WTC11 (cell line): ENCODE measurements at places on chromosomes 2 and 18. TPM values are rescaled to one million over a fixed set of nuclear protein-coding genes. Genes with fewer than 3 reads are reported as not detected.

Gene RAB6C
- 0.07 to 0.09 TPM (median 0.07 TPM) in 3 replicates for total RNA-seq

- H3K4me3 ChIP-seq = no peak overlapping the region
- DNase-seq = no peak
- H3K27ac ChIP-seq = no peak overlapping the region
- no peaks in the 10 kb centered on the region for H3K36me3 ChIP-seq
- H3K4me1 ChIP-seq = peaks cover 8% of the 10 kb centered on the region
These were observed 82.3 kb upstream of the GCFC2 start for GRCh38 chr2:75792996-75793395.

- H3K4me1 ChIP-seq = peaks cover 63% of the 10 kb centered on the region
- peak overlapping the region; percentile 93 for H3K27ac ChIP-seq
- no peaks in the 10 kb centered on the region for H3K27me3 ChIP-seq
These were observed 43.0 kb upstream of the CHMP1B start for GRCh38 chr18:11808001-11808855.

DNA sequence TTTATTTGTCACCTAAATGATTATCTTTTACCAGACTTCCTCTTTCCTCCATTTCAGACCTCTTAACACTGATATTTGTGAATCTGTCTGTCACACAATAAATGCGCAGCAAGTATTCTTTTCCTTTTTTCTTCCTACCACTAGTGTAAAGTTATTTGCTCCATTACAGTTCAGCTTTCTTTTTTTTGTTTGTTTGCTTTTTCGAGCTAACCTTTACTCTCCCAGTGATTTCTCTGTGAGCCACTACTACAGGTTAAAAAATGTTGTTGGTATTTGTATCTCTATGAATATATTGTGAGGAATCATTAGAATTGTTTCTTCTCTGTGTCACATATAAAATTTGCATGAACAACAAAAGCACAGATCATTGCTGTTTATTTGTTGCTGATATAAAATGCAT lies 854.0 kb upstream of the GCFC2 start:
- DNase-seq = no peak
- H3K27ac ChIP-seq = peak overlapping the region; percentile 76
- H3K4me3 ChIP-seq = no peak overlapping the region
- peaks cover 13% of the 10 kb centered on the region for H3K36me3 ChIP-seq
- H3K27me3 ChIP-seq = no peaks in the 10 kb centered on the region

Gene OSR1
- total RNA-seq = 0.22 to 0.55 TPM (median 0.27 TPM) in 3 replicates

- DNase-seq = peak; percentile 87
- no peaks in the 10 kb centered on the region for H3K27me3 ChIP-seq
- H3K36me3 ChIP-seq = peaks cover 3% of the 10 kb centered on the region; the same call in 1 of the 2 replicates
These were observed 8.6 kb upstream of the TMEM214 start for GRCh38 chr2:27024188-27024587.

GRCh38 chr2:120869036-120869729 lies 133.5 kb downstream of the GLI2 start:
- no peak overlapping the region for H3K4me3 ChIP-seq
- H3K4me1 ChIP-seq = peaks cover 53% of the 10 kb centered on the region
- no peaks in the 10 kb centered on the region for H3K27me3 ChIP-seq
- H3K36me3 ChIP-seq = no peaks in the 10 kb centered on the region
